ENCODE measurements at places on chromosomes 12 and 14.

DNA sequence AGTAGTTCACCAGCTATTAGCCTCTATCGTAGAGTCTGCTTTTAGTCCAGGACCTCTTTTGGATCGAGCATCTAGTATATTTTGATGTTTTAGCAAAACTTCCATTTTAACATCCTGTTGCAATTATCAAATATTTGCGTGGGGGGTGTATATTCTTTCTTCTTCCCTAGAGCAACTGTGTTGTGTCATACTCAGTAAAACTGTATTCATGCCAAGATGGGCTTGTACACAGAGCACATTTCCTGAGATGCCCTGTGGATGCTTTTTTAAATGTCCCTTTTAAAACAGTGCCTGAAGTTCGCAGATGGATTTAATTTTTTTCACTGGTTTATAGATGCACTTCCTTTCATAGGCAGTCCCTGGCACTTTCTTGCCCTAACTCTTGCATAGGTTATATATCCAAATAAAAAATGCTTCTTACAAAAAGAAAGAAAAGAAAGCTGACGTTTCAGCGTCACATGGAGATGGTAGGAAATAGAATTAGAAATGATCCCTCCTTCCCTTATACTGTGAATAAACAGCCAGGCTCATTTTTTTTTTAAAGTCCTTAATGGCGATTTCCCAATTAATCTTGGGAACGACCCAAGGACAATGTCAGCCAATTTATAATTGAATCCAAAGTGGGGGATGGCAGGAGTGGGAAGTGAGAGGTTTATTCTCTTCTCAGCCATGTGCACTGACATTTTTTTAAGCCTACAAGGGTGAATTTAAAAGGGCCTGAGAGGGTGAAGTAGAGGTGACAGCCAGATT, 247.0 kb downstream of the SLC41A2 start:
- DNase-seq: no peak

GRCh38 chr14:92040431-92041051, 682 bp upstream of the TRIP11 start:
- no peak for DNase-seq

- DNase-seq: no peak
These were observed 79.1 kb upstream of the EEA1 start for GRCh38 chr12:93008044-93008778.

DNA sequence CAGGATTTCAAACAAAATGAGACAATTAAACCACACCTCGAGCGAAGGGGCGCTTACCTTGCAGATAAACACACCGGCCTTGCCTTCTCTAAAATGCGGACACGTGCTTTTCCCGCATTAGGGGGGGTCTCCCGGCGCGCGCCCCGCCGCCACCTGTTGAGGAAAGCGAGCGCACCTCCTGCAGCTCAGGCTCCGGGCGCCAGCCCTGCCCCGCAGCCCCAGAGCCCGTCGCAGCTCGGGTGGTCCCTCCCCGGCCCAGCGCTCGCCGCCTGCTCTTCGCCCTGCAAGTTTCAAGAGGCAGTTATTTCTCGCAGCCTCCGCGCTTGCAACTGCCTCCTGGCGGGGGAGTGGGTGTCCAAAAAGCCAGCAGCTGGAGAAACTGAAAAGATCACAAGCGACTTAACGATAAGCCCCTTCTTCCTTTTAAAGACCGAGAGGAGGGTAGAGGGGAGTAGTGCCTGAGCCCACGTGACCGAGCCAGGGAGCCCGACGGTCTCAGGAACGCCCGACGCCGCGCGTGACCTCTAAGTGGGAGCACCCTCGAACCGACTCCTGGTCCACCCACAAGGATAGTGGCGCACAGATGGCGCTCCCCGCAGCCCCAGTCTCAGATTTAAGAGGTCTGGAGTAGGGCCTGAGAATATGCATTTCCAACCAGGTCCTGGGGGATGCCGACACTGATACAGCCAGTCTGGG, at the start of gene ESR2:
ESR2 (minus strand) TSS at position 396 of the 696 bp plus-strand sequence. CDS start 11,386 bp downstream, outside the sequence.
- no peak for DNase-seq

DNA sequence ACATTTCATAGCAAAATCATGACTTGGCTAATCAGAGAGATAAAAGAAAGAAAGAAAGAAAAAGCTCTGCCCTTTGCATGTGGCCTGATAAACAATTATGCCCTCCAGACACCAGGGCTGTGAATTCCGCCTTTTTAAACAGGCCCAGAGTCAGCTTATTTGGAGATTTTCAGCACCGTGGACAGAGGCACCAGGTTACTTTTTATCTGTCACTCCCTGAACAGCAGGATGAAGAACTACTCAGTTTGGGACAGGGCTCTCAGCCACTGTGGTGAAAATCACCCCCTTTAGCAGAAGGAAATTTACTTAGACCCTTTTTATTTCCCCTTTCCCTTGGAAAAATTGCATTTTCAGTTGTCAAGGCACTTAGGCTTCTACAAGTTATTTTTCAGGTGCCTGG, 359.9 kb downstream of the NRXN3 start:
- DNase-seq: no peak

DNA sequence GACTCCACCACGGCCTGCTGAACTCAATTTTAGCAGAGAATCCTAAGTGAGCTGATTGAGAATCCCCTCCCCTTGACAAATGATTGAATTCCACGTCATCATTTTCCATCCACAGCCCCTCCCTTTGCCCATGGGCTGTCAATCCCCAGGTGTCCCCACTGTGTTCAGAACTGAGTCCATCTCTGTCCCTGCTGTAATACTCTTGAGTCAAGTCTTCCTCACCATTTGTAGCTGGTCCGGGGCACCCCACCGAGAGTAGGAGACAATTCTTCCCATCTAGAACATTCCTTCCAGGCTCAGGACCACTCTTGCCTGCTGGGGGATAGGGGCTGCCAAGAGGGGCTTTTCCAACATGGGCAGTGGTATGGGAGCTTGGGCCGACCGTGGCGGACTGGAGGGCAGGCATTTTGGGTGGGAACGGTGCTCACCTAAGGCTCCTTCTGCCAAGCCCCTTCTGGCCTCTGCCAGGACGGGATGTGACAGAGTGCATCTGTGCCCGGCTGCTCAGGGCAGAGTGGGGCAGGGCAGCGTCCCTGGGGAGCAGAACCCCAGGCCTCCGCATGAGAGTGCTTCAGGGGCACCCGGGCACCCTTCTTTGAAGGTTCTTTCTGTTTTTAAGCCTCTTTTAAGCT, 218.1 kb upstream of the RTL1 start:
- no peak for DNase-seq

GRCh38 chr12:127311720-127312364, 955.1 kb upstream of the TMEM132C start:
- no peak for DNase-seq

- no peak for DNase-seq
These were observed 27.0 kb downstream of the TMCC3 start for GRCh38 chr12:94623161-94623920.

- DNase-seq: no peak
These were observed 13.9 kb downstream of the SLC39A5 start for GRCh38 chr12:56243731-56244181.

DNA sequence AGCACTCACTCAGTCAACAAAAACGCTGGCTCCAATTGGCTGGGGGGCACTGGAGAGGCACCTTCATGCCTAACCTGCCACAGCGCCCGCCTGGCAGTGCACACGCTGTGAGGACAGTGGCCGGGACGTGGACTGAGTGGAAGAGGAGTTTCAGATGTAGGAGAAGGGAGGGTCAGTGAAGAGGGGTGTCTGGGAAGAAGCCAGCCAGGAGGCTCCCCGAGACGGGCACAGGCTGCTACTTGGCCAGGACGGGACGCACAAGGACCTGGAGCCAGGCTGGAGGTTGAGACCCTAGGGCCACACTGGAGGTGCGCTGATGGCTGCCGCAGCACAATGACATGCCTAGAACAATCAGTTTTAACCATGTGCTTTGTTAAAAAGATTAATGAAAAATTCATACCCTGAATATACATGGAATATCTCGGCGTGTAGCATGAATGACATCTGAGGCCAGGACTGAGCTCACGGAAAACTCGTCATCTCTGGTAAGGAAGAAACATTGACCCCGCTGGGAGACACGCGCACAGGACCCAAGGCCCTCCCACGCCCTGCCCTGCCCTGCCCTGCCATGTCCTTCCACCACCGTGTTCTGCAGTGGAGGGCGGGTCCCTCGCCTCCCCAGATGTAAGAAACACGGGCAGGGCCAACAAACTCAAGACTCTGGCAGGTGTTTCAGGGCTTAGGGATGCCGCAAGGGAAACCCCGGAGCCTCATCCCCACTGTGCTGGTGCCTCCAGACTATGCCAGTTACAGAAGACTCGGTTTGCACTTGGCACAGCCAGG, 25.0 kb downstream of the AMN start:
- DNase-seq: no peak

DNA sequence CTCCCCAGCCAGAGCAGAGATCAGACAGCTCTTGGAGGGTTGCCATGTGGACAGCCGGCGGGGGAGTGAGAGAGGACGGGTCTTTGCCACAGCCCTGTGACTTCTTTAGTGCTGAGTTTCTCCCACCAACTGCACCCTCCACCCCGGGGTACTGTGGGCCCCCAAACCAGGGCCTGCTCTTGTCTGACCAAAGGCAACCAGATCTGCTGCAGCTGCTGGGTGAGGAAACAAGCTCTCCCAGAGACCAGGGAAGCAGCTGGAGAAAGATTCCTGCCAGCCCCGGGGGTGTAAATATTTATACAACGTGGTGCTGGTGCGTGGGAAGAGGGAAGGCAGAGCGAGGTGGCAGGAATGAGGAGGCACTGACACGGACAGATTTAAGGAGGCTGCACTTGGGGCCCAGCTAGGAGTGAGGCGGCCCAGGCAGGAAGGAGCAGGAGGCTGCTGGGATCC, 14.3 kb upstream of the ZFP36L1 start:
- no peak for DNase-seq

GRCh38 chr14:56341766-56342493, 223.7 kb downstream of the PELI2 start:
- DNase-seq: no peak

DNA sequence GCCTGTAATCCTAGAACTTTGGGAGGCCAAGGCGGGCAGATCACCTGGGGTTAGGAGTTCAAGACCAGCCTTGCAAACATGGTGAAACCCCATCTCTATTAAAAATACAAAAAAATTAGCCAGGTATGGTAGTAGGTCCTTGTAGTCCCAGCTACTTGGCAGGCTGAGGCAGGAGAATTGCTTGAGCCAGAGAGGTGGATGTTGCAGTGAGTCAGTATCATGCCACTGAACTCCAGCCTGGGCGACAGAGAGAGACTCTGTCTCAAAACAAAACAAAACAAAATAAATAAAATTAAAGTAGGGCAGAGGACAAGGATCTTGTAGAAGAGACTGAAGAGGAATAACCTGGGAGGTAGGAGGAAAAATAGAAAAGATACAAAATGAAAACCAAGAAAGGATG, 45.5 kb upstream of the GUCY2C start:
- DNase-seq: no peak

- no peak for DNase-seq
These were observed 3.2 kb downstream of the MMP19 start for GRCh38 chr12:55839345-55840140.

- DNase-seq: no peak
These were observed 89.5 kb downstream of the RFLNA start for GRCh38 chr12:124384299-124384894.

DNA sequence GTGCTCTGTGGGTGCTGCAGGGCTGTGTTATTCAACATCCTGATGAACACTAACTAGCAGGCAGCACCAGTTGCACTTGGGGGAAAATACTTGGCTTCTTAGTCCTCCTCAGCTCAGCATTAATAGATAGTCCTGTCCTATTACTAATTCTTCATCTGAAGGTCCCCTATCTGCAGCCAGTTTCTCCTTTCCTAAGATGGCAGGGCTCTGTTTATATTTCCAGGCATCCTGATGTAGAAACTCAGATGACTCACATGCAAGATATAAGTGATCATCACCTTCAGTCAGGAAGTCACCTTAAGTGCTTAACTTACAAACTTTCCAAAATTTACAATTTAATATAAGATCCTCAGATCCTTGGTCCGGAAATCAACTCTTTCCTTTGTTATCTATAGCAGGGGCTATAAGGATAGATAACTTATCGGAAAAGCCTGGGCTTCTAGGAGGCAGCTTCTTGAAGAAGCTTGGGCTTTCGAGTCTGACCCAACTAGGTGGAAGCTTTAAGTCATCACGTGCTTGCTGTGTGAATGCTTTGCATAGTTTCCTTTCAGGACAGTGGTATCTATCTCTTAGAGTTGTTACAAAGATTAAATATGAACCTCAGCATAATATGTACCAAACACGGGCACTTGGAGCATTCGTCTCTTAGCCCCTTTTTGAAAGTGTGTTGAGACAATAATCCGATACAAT, 181.0 kb upstream of the GRIP1 start:
- no peak for DNase-seq

DNA sequence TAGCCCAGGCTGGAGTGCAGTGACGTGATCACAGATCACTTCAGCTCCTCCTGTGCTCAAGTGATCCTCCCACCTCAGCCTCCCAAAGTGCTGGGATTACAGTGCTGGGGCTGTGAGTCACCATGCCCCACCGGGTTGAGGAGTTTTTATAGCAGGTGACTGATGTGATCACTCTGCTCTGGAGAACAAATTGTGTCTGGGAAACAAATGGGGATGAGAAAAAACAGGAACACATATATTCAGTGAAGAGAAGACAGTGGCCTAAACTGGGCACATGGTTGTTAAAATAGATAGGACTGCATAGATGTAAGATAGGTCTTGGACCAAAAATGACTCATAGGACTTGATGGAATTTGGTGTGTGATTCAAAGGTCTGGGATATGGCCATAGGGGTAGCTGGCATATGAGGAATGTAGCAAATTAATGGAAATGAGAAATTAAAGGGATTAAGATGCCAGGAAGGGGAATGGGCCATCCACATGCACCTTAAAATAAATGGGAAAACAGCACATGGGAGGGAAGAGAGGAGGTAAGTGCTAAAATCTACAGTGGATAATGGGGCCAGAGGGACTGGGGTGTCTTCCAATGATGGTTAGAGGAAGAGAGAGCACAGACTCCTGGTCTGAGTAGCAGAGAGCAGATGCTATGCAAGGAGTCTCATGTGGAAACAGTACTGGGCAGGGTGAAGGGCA, 11.2 kb downstream of the BCAT1 start:
- no peak for DNase-seq

- DNase-seq: no peak
These were observed 235.1 kb upstream of the PWP1 start for GRCh38 chr12:107450541-107450940.

GRCh38 chr14:38409071-38409705, 153.3 kb upstream of the CLEC14A start:
- DNase-seq: no peak

GRCh38 chr12:6334940-6335450, 6.9 kb downstream of the TNFRSF1A start:
- DNase-seq: no peak

DNA sequence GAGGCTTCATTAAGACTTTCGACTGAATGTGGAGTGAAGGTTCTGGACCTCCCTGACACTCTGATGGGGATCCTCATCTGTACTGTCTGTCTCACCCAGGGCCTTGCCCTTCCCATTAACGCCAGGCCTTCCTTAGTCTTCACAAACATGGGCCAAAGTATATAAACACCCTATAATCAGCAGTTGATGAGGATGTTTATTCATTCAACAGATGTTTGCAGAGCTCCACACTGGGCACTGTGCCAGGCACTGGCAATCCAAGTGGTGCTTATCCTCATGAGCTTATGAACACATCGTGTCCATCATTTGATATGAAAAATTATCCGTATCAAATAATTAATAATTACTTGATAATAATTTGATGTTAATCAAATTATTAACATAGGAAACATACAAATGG, 454.4 kb downstream of the FUT8 start:
- DNase-seq: no peak

All from cortex of kidney (tissue), 1 donor.